ENCODE measurements at places on chromosomes 3 and 15. TPM values are rescaled to one million over a fixed set of nuclear protein-coding genes. Genes with fewer than 3 reads are reported as not detected.

DNA sequence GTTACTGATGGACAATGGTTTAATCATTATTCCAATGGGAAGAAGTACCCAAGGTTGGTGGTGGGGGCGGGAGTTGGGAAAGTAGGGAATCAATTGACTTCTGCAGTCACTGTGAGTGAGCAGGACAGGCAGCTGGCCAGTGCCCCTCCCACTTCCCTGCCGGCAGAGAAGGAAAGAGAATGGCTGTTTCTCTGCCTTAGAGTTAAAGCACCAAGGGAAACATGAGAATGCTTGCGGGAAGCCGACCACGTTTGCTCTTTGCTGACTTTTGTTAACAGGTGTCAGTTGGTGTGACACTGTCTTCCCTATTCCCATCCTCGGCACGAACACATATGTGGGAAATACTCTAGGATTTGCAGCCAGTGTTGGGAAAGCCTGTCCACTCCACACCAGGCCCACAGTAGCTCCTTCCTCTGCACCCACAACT is 33.5 kb upstream of the MFSD1 start:
- peak; percentile 84 for DNase-seq

Gene MIX23
- total RNA-seq = 65.3 TPM

Gene RARRES1
- 0.58 TPM for total RNA-seq

Gene BUB1B
- total RNA-seq = 92.9 TPM

- DNase-seq = no peak
These were observed 72.5 kb upstream of the TSC22D2 start for GRCh38 chr3:150335631-150336030.

GRCh38 chr15:59997070-59997701 is 6.9 kb upstream of the FOXB1 start:
- DNase-seq = peak; percentile 94

GRCh38 chr15:82613747-82614146 is 33.4 kb downstream of the CPEB1 start:
- no peak for DNase-seq

Gene COL7A1
- 15.7 TPM for total RNA-seq
